Kidney (tissue), 22 donors: ENCODE measurements at places on chromosomes 7 and 10.
A peak's percentile ranks its signal among the peaks of the same experiment; 100 is the strongest.

- DNase-seq: no peak
These were observed 19.2 kb upstream of the MET start for GRCh38 chr7:116652793-116653192.

GRCh38 chr7:107684287-107684686 lies 23.7 kb downstream of the SLC26A4 start:
- DNase-seq: peak; percentile 11

DNA sequence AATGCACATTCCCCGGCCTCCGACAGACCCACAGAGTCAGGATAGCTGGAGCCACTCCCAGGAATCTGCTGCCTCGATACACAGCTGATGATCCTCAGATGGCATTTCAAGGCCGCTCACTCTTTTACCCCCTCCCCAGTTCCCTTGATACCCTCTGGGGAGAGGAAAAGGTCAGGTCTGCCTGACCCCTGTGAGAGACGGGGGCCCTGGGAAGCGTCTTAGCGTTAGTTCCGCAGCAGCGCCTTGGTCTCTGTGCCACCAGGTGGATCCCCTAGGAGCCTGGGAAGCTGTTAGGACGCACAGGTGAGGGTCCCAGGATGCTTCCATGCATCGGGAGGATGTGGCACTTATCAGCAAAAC lies 420.5 kb upstream of the FOXK1 start:
- no peak for DNase-seq

DNA sequence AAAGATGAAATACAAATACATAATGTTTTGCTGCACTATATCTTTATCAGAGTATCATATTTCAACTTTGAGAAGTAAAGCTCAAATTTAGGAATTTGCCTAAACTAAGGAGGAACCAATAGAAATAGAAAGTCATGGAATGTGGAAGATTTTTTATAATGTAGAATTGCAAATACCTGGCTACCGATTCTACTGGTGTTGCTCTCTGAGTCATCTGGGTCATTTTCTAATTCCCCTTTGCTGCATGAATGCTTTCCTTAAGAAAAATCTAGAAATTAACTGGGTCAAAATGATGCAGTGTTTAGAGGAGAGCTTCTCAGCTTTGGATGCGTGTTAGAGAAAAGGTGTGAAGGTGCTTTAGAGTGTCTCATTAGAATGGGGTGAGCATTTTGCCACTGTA lies 568.9 kb upstream of the ANKRD30A start:
- DNase-seq: no peak

GRCh38 chr10:116646502-116646901 lies 25.7 kb downstream of the PNLIPRP2 start:
- no peak for DNase-seq

- peak; percentile 98 for DNase-seq
These were observed 33.2 kb downstream of the WBP1L start for GRCh38 chr10:102776779-102777456.
